ENCODE measurements at places on chromosomes 5 and 9.

DNA sequence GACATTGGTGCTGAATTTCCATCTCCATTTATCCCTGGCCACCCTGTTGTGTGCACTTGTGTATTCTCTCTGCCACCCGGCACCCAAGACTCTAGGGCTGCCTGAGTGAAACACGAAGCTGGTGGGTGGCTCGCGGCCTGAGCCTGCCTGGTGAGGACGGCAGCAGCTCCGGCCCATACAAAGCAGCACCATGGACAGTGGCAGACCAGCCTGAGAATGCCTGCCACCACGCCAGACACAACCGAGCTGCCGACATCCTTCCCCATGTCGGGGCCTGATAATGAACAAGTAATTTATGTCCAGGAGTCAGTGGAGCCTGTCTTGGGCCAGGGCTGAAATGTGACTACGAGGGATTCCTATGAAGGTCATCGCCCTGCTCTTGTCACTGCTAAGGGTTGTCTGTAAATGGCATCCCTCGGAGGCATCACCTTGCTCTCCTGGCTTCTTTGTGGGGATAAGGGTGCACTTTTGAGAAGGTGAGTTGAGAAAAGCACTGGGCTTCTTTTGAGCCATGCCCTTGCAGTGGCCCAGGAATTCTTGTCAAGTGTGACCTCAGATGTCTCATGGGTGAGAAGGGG is 175.7 kb downstream of the MELK start:
- DNase-seq, result no peak

- DNase-seq, result no peak
Observed at GRCh38 chr9:20391208-20391607, 231.1 kb downstream of the MLLT3 start.

- no peak for DNase-seq
Observed at GRCh38 chr5:169971780-169972179, 8.5 kb downstream of the INSYN2B start.

DNA sequence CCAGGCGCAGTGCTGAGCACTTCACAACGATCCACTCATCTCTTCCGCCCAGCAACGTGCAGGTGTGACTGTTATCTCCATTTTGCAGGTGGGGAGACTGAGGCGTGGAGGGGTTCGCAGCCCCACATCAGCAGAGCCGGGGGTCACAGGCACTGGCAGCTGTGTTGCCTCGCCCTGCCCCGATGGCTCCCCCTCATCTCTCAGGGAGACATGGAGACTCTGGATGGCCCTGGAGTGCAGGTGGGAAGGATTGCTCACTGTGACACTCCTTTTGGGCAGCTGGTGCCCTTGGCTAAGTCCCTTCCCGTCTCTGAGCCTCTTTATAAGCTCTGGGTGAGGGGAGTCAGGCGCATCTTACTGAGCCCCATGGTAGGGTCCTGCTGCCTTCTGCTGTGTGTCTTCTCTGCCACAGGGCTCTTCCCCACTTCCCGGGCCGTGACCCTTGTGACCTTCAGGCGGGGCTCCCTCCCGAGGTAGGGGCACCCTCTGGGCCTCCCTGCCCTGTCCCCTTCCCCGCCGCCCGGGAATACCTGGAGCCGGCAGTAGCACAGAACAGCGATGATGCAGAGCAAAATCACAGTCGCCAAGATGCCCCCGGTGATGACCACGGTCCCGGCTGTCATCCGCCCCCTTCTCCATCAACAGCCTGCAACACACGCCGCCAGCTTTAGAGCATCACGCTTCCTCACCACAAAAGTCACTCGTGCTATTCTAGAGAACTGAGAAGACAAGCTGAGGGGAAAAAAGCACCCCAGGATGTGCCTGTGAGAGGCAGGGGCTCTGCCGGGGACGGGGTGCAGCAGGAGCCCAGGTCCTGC is 29.4 kb downstream of the FAM163B start:
- no peak for DNase-seq

DNA sequence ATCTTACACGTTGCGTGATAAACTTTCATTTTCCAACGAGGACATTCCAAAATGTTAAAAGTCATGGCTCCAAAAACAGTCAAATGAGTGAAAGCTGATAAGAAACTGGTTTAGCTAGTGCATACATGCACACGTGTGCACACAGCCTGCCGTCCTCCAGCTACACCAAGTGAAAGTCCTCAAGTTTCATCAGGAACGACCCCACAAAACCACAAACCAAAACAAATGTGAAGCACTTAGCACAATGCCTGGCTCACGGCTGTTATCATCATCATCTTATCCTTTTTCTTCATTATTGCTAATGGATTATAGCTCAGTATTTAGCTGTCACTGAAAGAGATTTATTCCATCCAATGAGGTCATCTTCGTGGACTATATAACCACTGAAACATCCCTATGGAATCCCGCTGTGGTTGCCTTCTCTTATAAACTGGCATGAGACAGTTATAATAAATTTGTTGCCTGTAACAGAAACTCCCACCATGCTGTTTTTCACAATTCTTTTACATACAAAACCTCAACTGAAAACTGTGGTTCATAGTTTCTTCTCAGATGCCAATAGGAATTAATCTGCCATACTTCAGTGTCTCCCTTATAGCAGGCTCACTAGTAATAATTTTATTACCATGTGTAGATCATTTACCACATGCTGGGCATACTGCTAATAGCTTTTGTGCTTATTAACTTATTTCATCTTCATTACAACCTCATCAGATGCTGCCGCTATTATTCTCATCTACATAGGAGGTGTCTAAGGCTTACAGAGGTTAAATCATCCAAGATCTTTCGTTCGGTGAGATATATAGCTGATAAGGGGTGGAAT is 56.1 kb downstream of the SAXO1 start:
- DNase-seq, result no peak

DNA sequence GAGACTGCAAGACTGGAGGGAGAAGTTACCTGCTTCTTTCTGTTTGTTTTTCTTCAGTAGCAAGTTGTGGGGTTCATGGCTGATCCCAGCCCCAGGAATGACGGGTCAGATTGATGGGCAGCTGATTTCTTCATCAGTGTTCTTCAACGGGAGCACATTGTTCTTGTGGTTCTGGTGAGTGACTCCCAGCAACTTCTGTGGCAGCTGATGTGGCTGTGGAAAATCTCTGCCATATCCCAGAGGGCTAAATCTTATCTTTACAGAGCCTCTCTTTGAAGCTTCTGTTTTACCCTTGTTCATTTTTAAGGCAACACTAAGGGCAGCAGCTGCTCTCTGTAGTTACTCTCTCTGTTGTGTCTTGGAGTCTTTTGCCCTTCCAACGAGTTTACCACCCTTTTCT is 710.3 kb downstream of the PRELID2 start:
- DNase-seq, result no peak

GRCh38 chr9:125756518-125756917 is 9.3 kb downstream of the PBX3 start:
- DNase-seq, result no peak

DNA sequence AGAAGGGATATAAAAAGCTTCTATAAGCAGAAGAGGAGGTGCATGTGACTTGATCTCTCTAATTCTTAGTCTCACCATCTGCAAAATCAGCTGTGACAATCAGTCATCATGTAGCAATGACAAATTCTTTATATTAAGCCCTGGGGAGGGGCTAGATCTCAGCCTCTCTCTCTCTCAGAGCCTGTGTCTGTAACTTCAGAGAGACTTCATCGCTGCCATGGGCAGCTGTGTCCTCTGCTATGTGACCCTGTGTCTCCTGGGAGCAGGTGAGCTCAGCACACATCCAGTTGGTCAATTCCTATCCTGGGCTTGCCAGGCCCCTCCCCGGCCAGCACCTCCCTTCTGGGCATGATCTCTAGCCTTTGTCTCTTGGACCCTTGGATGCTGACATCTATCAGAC is 109.6 kb downstream of the ANKRD18B start:
- no peak for DNase-seq

DNA sequence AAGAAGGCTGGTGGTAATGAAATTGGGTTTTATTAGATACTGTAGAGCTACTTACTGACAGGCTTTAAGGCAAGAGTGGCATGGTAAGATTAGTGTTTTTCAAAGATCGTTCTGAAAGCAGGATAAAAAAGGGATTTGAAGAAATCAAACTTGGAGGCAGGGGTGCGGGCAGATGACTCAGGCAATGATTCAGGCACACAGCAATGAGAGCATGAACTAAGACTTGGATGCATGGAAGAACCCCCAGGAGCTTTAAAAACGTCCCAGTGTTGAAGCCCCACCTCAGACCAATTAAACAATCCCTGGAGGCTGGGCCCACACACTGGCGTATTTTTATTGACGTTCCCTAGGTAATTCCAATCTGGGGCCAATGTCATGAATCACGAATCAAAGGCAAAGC is 102.5 kb downstream of the SREK1 start:
- no peak for DNase-seq

GRCh38 chr5:90965110-90965685 is 406.6 kb downstream of the ADGRV1 start:
- no peak for DNase-seq

- DNase-seq, result no peak
Observed at GRCh38 chr9:107024193-107024592, 161.2 kb downstream of the ZNF462 start.

DNA sequence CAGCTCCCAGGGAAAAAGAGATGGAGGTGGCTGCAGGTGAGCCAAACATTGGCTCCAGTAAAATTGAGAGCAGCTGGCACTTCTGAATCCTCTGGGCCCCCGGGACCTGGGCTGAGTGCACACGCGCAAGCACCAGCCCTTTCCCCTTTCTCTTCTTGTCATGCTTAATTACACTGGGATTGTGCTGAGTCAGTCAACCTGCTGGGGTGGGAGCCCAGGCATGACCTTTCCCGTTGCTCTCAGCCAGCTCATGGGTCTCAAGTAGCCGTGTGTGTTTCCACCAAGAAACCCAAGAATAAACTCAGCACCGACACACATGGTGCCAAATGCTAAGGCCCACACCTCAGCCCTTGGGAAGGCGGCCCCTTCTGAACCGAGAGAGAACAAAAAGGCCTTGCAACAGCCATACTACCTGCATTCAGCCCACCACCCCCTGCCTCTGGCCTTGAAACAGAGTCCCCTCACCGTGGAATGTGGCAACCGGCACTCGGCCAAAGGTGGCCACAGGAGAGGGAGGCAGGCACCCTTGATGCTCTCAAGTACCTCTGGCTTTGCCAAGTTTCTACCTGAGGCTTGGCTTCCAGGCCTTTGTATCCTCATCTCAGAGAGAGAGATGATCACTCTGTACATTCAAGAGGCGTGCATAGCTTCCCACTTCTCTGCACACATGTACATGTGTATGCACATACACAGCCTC is 28.1 kb downstream of the SLIT3 start:
- DNase-seq, result no peak

- no peak for DNase-seq
Observed at GRCh38 chr5:169549453-169550100, 34.0 kb upstream of the SPDL1 start.

GRCh38 chr9:87184956-87185642 is 237.8 kb upstream of the GAS1 start:
- DNase-seq, result no peak

- no peak for DNase-seq
Observed at GRCh38 chr5:173458828-173459609, 130.8 kb upstream of the STC2 start.

- DNase-seq, result no peak
Observed at GRCh38 chr5:72822944-72823343, 6.5 kb downstream of the TNPO1 start.

DNA sequence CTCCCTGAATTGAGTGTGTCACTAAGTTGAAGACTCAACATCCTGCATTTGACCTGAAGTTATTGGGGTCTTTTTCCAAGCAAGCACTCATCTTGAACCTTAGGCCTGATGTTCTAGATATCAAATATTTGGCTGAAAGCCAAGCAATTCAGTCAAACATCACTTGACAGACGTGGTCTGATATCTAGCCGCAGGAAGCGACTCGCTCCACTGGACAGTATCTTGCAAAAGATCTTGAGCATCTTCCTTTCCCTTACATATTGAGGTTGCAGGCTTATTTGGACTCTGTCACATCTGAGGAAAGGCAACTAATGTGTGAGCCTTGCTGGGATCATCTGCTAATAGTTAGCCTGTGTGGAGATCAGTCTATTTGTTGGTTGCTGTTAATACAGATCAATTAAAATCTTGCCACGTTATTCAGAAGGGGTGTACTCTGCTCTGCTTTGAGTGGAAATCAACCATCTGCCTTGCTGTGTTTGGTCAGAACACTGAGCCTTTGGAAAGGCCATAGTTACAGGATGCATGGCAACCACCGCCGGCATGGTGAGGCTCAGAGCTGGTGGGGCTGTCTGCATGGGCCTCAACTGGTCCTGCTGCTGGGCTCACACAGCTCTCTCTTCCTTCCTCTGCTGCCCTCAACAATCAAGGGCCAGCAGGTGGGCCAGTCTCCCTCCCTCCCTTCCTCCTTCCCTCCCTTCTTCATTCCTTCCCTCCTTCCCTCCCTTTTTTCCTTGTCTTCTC is 166.9 kb upstream of the KLF9 start:
- no peak for DNase-seq

DNA sequence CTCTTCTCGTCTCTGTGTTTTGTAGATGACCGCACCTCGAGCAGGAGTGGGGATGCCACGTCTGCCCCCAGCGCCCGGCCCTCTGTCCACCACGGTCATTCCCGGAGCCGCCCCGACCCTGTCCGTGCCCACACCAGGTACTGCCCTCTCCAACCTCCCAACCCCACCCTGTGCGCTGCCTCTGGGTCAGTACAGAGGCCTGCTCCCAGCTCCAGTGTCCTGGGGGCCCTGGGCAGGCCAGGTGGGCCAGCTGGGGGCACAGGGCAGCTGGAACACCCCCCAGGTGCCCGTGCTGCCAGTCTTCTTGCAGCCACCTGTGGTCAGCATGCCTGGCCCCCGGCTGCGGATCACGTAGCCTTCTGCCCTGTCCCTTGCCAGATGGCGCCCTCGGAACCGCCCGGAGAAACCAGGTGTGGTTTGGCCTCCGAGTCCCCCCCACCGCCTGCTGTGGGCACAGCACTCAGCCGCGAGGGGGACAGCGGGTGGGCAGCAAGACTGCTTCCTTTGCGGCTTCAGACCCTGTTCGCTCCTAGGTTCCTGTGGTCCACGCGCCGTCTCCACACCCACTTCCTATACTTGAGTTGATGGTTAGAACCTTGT is 133.7 kb downstream of the WNK2 start:
- no peak for DNase-seq

DNA sequence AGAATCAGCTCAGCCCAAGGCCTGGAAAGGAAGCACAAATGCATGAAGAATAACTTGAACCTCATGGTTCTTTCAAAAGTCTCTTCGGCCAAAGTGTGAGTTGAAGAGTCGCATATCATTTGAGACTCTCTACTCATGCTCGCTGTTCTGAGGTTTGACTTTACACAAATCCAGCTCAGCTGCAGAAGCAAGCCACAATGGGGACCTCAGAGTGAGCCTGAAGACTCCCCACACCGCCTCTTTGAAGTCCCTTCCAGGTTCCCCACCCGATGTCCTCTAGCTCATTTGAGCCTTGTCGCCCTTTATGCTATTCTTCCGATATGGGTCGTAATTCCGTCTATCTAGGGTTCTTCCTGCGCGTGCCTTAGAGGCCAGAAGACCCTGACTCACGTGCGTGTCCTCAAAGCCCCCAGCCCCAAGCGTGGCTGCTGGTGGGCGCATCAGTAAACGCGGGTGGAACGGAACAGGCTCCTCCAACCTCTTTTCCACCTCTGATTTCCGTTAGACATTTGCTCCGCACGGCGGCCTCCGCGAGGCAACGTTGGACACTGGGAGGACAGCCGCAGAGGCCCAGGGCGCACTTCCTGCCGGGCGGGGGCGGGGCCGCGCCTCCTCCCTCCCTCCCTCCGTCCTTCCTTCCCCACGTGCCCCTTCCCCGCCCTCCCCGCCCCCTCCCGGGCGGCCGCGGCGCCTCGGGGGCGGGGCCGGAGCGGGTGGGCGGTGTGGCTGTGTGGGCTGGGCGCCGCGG is at the start of gene SNX30:
SNX30 (plus strand) TSS at position 745 of the 748 bp plus-strand sequence. CDS start 242 bp downstream, outside the sequence.
- peak; percentile 66 for DNase-seq

GRCh38 chr5:133756756-133757155 is 144.4 kb upstream of the FSTL4 start:
- DNase-seq, result no peak

All from activated CD8-positive, alpha-beta memory T cell treated with anti-CD3 and anti-CD28 coated beads for 1 hour (primary cell).